GM23338 (cell line): ENCODE measurements at places on chromosomes 2 and 18. TPM values are rescaled to one million over a fixed set of nuclear protein-coding genes. Genes with fewer than 3 reads are reported as not detected.

The CDCA7 gene
- 84.3 and 95.5 TPM in 2 replicates for total RNA-seq

The PSMA8 gene
- total RNA-seq = not detected in 2 replicates

- DNase-seq = no peak
Measured at GRCh38 chr18:25097569-25098056, 254.4 kb downstream of the ZNF521 start.

The EMILIN2 gene
- 7.1 and 11.6 TPM in 2 replicates for total RNA-seq

DNA sequence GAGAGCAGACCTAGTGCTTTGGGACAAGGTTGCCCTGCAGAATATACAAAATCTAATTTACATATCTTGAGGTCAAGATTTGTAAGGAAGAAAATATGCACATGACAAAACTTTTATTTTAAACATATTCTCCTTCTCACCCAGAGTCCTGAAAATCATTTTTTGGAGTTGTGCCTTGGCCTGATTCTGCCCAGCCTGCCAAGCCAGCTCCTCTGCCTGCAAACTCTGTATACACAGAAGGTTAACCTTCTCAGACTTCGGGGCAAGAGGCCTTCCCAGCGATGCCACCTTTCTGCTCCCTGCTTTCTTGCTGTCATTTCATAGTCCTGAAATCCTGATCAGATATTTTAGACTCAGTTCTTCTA lies 95.8 kb upstream of the CAVIN2 start:
- no peak for DNase-seq

GRCh38 chr18:12336171-12336613 lies 28.2 kb downstream of the TUBB6 start:
- peak; percentile 95 for DNase-seq

DNA sequence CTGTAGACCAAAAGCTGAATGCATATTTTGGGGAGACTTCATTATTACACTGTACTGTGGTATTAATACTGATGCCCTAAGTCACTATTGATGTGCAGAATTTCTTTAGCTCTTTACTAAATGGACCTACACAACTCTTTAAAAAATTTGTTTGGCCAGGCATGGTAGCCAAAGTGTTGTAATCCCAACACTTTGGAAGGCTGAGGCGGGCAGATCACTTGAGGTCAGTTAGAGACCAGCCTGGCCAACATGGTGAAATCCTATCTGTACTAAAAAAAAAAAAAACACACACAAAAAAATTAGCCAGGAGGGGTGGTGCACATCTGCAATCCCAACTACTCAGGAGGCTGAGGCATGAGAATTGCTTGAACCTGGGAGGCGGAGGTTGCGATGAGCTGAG lies 6.4 kb downstream of the TMEM182 start:
- DNase-seq = no peak

GRCh38 chr2:24774373-24774772 lies 18.8 kb downstream of the PTRHD1 start:
- DNase-seq = no peak

The FAM161A gene
- 13.1 and 16.2 TPM in 2 replicates for total RNA-seq

- peak; percentile 61 for DNase-seq
Measured at GRCh38 chr2:170530284-170530745, 184.8 kb upstream of the SP5 start.

DNA sequence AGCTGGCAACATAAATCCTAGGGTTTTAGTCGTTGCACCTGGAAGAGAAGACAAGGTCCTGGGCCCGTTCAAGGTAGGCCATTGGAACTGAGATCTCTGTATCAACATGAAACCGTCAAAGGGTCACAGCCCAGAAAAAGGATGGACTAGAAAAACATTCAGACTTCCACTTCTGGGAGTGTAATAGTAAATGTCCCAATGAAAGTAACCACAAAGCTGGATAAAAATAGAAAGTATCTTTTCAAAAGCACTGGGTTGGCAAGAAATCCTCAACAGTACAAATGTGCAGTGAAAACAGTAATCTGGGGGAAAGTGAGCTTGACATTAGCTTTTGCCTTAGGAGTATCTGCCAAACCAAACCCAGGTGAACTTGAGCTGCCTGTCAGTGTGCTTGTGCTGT lies 12.9 kb downstream of the CGREF1 start:
- DNase-seq = no peak

GRCh38 chr18:32303400-32303799 lies 113.6 kb downstream of the MEP1B start:
- no peak for DNase-seq

GRCh38 chr18:11994336-11994702 lies 13.0 kb downstream of the IMPA2 start:
- no peak for DNase-seq

DNA sequence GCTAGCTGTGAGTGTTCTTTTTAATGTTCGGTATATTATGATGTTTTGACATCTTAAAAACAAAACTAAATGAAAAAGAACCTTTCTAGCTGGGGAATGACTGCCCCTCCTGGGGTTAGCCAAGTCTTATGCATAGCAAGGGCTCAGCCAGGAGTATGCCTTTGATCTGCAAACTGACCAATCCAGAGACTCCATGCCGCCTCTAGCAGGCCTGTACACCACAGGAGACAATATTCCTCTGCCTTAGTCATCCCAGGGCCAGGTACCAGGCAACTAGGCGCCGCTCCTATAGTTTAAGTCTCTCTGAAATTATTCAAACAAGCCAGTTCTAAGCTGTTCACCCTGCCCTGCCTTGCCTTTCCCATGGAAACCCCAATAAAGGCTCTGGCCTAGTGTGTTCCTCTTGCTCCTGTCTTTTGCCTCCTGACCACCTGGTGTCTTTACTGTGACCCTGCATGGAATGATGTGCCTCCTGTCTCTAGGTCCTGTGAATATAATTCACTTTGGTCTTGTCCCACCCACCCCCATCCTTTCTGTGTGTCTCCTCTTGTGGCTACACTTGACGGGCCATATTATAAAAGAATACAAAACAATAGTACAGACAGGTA lies 52.0 kb upstream of the CHN1 start:
- peak; percentile 73 for DNase-seq

The BARD1 gene
- total RNA-seq = 31.1 and 33.9 TPM in 2 replicates

GRCh38 chr2:3356799-3357198 lies 20.8 kb downstream of the EIPR1 start:
- DNase-seq = peak; percentile 41

The RMND5A gene
- 79.8 and 87.9 TPM in 2 replicates for total RNA-seq

GRCh38 chr2:19700861-19701585 lies 200.8 kb downstream of the TTC32 start:
- no peak for DNase-seq

DNA sequence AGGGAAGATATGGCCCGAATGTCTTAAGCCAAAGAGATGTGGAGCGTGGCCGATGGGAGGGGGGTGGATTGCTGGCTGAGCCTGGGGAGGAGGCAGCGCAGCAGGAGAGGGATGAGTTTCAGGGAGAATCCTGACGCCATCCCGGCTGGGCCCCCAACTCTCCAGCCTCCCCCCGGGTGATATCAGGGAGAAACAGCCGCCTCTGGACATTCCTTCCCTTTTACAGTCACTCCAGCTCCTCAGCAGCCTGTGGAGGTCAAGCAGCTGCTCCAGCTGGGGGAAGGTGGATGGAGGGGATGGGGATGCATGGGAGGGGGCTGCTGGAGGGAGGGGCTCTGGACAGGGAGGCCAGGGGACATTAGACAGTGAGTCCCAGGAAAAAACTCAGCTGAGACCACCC lies 9.5 kb upstream of the DES start:
- DNase-seq = no peak

The LYPD6B gene
- 1.7 and 3.1 TPM in 2 replicates for total RNA-seq

The MOGAT1 gene
- total RNA-seq = 0.89 and 0.94 TPM in 2 replicates
